ENCODE measurements at places on chromosomes 4 and X. TPM values are rescaled to one million over a fixed set of nuclear protein-coding genes. Genes with fewer than 3 reads are reported as not detected.

Gene NSUN7
- not detected for total RNA-seq

Gene LPAR4
- 3.8 TPM for total RNA-seq

Gene ZNF630
- total RNA-seq, result 3.0 TPM

Gene PNCK
- 0.19 TPM for total RNA-seq

Gene TSR2
- total RNA-seq, result 20.1 TPM

Gene WAS
- total RNA-seq, result not detected

Gene PLAC8
- total RNA-seq, result 12.5 TPM

Gene UGT2B15
- not detected for total RNA-seq

Gene CTAG1A
- not detected for total RNA-seq

Gene FAM120C
- total RNA-seq, result 12.5 TPM
